ENCODE measurements at places on chromosomes 2 and 18.

GRCh38 chr2:138274421-138275291, 226.9 kb upstream of the SPOPL start:
- DNase-seq, result no peak

DNA sequence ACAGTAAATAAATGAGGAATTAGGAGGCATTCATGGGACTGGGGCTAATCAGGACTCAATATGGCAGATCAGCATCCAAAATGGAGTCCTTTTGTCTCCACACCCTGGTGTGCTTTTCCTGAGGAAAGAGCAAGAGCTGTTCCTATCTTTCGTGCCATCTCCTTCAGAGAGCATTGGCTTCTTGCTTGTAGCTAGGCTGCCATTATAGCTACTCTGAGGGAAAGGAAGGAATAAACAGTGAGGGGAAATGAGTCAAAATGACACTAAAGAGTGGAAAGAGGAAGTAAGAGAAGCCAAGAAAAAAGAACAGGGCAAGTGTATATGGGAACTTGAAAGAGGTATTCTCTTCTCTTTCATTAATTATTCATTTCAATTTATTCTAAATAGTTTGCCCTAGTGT, 8.4 kb upstream of the NMI start:
- no peak for DNase-seq

GRCh38 chr18:10949655-10950054, 199.7 kb downstream of the PIEZO2 start:
- DNase-seq, result no peak

DNA sequence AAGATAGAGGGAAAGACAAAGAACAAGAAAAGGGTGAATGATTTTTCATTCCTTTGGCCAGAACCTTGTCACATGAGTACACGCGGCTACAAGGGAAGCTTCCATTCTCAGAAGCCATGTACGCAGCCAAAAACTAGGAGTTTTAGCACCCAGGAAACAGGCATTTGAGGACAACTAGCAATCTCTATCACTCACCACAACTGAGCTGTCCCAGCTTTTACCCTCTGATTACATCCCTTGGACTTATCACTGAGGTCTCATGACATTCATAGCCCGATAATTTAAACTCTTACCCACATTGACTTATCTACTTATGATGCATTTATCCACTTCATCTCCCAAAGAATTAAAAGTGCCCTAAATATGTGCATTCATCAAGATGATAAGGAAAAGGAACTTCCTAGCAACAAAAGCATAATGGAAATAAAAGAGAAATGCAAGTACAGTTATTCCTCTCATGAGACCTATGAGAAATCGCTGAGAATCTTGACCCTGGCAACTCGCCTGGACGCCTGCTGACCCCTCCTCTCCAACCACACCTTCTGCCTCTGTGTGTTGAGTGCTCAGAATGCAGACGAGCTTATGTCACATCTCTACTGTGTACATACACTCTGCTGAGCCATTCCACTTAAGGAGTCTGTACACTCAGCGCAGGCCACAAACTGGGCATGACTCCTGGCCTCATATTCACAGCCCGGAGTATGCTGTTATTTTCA, 28.7 kb upstream of the MFSD6 start:
- DNase-seq, result peak; percentile 64

- peak; percentile 83 for DNase-seq
Observed at GRCh38 chr2:237128026-237128703, 42.5 kb downstream of the COPS8 start.

- no peak for DNase-seq
Observed at GRCh38 chr2:10584242-10584753, 105.5 kb downstream of the NOL10 start.

DNA sequence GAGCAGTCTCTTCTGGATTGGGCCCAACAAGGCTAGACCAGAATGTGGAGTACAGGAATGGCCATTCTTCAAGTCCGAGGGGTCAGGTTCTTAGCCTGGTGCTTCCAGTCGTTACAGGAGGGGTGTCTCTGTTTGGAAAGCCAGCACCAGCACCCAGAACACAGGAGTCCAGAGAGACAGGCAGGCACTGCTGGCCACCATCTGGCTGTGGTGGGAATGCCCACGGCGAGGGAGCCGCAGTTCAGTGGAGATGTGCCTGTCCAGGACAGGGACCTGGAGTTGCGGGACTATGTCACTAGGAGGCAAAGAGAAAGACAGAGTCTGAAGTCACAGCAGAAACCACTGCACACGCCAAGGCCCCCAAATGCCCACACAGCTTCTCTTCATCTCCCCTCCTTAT, 59.1 kb downstream of the TRABD2A start:
- DNase-seq, result no peak

GRCh38 chr2:185643434-185643833, 95.2 kb upstream of the FSIP2 start:
- no peak for DNase-seq

GRCh38 chr2:119204525-119204924, 19.1 kb upstream of the STEAP3 start:
- no peak for DNase-seq

- no peak for DNase-seq
Observed at GRCh38 chr2:138424436-138425140, 77.0 kb upstream of the SPOPL start.

GRCh38 chr2:76009484-76009883, 298.8 kb upstream of the GCFC2 start:
- no peak for DNase-seq

DNA sequence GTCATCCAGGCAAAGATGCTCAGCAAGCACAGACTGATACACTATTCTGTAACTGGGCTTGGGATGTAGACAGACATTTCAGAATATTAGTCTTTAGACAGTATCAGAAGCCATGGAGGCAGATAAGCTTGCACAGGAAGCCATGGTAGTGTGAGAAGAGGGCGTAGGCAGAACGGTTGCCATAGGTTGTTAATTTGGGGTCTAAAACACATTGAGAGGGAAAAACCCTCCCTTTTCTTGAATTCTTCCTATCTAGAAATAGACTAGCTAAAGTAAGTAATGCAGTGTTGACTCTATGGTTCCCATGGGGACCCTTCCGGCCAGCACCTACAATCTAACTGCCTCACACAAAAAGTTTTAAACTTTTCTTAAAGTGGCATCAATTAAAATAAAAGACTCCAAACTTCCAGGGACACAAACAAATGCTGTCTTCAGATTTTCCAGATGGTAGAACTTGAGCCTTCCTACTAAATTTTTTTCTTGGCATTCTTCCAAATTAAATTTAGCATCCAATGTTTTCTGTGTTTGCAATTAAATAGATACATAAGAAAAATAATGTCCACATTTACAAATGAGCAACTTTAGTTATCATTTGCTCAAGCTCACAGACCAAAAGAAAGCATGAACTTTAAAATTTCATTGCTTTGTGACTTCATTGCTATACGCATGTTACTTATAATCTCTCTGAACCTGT, 1.9 kb downstream of the PRKRA start:
- DNase-seq, result no peak

GRCh38 chr18:26267357-26267930, 41.2 kb downstream of the TAF4B start:
- DNase-seq, result no peak

- no peak for DNase-seq
Observed at GRCh38 chr2:215833531-215834162, 179.7 kb downstream of the MREG start.

GRCh38 chr2:73822276-73822675, 6.5 kb upstream of the STAMBP start:
- DNase-seq, result no peak

- DNase-seq, result no peak
Observed at GRCh38 chr2:183477296-183477695, 353.1 kb downstream of the NUP35 start.

DNA sequence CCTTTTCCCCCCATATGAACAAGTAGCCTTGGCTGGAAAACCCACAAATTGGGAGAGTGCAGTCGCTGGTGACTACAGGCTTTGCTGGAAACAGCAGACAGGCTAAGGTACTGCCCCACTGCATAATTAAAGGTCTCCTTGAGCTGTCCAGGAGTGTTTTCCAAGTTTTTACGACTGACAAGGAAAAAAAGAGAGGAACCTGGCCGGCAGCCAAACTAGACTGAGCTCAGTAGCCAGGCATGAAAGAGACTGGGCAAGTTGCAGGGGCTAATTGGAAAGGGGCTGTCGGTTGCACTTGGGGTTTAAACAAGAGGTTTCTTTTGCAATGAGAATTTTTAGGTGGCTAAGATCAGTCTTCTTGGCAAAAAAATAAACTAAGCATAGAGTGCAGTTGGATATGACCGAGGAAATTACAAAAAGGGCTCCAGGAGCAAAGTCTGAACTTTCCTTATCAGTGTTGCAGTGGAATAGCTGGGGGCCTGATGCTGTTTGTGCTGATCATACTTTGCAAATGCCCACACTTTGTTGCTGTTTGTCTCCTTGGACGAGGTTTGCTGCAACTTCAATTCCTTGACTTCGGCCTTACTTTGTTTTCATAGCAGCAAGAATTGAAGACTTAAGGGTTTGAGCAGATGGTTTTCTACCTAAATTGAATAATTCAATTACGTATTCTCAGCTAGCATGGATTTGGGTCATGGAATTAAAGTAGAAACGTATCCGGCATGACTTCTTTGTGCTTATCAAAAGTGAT, 2.1 kb downstream of the GULP1 start:
- peak; percentile 79 for DNase-seq

- no peak for DNase-seq
Observed at GRCh38 chr2:157106950-157107349, 150.6 kb upstream of the GALNT5 start.

DNA sequence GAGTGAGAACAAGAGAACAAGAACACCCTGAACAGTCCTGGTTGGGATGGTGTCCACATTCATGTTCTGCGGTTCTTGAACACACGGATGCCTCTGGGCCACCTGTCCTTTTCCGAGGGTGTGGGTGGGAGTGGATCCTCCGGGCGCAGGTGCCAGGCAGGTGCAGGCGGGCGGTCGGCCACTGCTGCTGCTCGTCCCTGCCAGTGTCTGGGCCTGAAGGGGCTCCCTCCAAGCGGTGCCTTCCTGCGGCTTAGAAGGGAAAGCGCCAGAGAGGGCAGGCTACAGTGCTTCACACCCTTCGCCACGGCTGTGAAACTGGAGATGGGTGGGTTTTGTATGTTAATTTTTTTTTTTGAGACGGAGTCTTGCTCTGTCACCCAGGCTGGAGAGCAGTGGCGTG, 8.0 kb upstream of the D2HGDH start:
- no peak for DNase-seq

DNA sequence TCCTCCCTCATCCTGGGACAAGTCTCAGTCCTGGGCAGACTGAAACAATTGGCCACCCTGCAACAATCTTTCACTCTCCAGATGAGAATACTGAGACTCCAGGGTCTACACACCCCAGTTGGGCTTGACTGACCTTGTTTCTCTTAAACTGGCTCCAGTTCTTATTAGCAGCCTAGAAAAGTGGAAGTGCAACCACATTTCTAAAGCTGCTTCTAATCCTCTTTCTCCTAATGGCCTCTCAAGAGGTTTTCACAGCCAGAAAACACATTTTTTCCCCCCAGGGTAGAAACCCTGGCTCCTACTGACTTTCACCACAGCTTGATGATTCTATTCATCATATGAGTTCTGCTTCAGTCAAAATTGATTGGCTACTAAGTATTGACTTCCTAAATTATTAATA, 45.8 kb downstream of the SLC4A5 start:
- no peak for DNase-seq

DNA sequence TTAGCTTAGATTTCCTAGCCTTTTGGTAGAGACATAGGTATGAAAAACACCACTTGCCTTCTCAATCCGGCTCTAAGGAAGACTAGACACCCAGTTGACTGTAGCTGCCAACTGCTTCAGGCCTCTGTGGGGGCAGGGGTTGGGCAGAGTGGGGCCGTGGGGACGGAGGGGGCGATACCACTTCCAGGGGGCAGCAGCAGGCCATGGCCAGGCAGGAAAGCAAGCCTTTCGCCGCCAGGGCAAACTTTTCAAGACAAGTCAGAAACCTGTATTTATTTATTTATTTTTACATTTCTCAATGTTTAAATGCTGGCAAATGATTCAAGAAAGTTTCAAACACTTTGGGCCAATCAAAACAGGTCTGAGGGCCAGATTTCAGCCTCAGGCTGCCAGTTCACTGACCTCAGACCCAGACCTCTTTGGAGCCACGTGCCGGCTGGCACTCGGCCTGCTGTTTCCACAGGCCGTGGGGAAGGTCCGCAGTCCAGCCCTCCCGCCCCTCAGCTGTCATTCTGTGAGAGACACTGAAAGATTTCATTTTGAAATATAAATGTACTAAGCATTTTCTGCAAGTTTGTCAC, 63.8 kb downstream of the MEX3C start:
- DNase-seq, result no peak

DNA sequence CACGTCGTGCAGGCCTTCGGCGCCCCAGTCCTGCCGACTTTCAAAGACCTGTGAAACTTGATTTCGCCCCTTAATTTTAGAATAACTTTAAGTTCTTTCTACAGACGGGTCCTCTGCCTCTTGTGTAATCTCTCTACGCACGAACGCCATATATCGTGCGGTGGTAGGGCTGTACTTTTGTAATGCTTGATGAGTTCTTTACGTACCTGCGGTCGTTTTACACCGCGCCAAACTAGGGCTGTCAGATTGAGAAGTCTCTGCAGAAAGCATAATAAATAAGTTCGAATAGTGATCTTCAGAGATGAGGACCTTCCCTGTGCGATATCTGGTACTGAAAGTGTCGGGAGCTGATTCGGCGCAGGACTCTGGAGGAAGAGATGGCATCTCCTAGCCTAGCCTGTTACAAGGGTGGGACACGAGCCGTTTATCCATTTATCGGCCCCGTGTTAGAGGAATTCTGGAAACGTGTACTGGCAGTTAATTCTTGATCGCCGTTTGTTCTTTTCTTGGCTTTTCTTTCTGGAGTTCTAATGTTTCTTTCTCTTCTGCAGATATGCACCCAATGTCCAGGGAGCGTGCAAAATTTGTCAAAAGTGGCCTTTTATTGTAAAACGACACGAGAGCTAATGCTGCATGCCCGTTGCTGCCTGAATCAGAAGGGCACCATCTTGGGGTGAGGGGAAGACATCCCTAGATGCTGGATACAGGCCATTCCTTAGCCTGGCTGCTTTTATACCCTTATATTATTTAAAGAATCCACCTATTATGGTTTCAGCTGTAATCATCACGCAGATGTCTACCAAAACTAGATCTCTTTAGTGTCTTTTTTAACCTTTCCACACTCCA, 781 bp upstream of the SLC5A6 start:
- no peak for DNase-seq

- no peak for DNase-seq
Observed at GRCh38 chr2:36425608-36426355, 70.2 kb downstream of the CRIM1 start.

DNA sequence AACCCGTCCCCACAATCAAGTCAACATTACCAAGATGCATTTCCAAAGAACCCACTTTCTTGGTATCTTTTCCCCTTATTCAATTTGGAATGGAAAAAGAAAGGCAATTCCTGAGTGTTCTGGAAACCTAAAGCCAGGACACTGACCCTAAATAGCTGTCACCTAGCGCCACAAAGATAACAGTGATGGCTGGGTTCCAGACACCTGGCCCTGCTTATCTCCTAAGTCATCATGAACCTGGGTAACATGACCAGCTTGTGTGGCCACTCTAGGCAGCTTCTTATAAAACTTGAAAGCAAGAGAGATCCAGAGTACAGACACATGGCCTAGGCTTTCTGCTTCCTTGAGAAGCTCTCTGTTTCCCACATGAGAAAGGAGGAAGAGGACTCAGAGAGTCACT, 95.4 kb downstream of the BOD1L2 start:
- DNase-seq, result no peak

Data from left hindlimb (tissue), 1 donor.